ENCODE measurements at places on chromosomes 16 and 17.

- DNase-seq: no peak
Measured at GRCh38 chr17:10616502-10617119, 40.5 kb downstream of the MYH3 start.

GRCh38 chr16:49427771-49428170, 54.2 kb downstream of the C16orf78 start:
- no peak for DNase-seq

GRCh38 chr17:75819116-75819515, 25.1 kb downstream of the UNC13D start:
- DNase-seq: no peak

DNA sequence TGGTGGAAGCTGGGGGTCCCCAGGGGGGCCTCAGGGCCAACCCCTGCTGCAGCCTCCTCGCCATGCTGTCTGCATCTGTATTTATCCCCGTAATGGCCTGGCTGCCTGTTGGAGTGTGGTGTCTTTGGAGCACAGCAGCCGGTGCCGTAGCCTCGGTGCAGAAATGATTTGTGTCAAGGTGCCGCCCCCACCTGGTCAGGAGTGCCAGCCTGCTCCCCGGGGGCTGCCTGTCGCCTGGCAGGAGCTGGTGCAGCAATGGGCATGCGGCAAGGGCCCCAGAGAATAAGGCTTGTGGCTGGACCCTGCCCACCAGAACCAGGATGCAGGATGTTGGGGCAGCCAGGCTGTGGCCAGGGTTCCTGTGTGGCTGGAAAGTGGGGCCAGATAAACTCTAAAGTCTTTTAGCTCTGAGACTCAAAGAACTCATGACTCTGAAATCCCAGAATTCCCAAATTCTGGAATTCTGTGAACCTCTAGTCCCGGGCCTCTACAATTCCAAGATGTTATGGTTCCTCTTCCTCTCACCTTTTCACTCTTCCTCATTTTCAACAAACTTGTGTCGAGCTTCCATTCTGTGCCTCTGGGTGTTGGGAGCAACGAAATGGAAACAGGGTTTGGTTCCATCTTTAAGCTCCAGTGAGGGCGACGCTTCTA, 5.9 kb downstream of the CPNE2 start:
- DNase-seq: no peak

- DNase-seq: no peak
Measured at GRCh38 chr17:81039854-81040758, 5.2 kb downstream of the BAIAP2 start.

GRCh38 chr17:75743625-75744206, 21.3 kb downstream of the GALK1 start:
- no peak for DNase-seq

- DNase-seq: no peak
Measured at GRCh38 chr16:56742030-56742984, 12.4 kb downstream of the NUP93 start.

- no peak for DNase-seq
Measured at GRCh38 chr16:19582050-19582831, 26.7 kb downstream of the VPS35L start.

DNA sequence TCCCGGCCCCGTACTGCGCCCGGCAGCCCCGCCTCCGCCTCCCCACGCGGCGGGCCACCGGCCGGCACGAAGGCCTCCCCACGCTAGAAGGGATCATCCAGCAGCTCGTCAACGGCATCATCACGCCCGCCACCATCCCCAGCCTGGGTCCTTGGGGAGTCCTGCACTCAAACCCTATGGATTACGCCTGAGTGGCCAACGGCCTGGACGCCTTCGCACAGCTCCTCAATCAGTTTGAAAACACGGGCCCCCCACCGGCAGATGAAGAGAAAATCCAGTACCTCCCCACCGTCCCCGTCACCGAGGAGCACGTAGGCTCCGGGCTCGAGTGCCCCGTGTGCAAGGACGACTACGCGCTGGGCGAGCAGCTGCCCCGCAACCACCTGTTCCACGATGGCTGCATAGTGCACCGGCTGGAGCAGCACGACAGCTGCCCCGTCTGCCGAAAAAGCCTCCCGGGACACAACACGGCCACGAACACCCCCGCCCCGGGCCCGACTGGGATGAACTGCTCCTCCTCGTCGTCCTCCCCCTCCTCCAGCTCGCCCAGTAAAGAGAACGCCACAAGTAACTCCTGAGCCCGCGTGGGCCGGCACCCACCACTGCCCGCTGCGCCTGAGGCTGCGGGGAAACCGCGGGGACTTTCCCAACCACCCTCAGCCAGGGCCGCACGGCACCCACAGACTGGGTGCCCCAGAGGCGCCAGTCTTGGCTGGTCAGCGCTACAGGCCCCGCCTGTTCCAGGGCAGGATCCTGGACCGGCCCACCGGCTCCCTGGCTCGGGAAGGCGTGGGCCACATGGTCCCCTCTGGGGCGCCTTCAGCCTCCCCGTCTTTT, 39.0 kb upstream of the AKAP1 start:
- DNase-seq: no peak

DNA sequence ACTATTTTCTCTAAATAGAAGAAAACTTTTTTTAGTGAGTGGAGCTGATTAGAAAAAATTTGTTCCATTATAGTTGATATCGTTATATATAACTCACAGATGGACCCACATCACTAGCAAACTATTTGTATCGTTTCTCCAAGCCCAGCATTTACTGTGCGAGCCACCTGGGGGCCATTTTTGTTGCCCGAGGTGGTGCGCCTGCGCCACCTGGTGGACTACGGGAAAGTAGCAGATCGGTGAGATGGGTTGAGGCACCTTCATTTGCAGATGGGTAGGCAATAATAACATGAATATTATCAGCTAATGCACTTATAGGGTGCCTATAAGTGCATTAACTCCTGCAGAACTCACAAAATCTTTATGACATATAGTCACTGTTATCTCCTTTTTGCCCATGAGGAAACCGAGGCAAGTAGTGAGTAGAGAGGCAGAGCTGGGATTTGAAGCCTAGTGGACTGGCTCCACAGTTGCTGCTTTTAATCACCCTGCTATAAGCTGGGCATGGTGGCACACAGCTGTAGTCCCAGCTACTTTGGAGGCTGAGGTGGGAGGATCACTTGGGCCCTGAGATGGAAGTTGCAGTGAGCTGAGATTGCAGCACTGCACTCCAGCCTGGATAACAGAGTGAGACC, 23.2 kb upstream of the NTN1 start:
- DNase-seq: no peak

GRCh38 chr17:80099291-80100034, 1.9 kb upstream of the GAA start:
- no peak for DNase-seq

DNA sequence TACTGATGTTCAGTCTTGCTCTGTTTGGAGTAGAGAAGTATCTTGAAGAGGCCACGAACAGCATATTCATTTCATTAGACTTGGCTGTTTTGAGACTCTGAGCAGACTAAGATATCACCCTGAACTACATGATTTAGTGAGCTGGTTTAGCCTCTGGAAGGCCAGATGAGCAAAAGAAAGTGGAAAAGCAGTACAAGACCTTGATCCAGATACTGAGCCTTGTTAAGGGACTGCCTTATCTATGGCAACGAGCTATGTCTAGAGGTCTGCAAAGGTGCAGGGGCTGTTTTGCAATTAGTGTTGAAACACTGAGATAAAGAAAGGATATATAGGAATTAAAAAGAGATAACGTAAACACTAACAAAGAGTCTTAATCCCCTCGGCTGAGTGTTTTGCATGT, 231.4 kb downstream of the IRX3 start:
- DNase-seq: no peak

DNA sequence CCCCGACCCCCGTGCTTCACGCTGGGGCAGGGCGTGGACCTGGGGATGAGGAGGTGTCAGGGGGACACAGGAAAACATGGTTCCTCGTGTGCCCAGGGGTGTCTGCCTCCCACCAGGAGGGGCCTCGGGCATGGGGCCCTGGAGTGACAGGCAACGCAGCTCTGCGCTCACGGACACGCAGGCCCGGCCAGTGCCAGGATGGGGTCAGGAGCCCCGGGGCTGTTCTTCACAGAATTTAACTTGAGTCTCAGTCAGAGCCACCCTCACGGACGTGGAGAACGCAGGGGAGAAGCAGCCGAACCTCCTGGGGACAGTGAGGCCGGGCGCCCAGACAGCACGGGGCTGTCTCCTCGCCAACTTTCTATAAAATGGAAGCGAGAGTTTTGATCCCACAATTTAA, 16.7 kb downstream of the UNKL start:
- no peak for DNase-seq

DNA sequence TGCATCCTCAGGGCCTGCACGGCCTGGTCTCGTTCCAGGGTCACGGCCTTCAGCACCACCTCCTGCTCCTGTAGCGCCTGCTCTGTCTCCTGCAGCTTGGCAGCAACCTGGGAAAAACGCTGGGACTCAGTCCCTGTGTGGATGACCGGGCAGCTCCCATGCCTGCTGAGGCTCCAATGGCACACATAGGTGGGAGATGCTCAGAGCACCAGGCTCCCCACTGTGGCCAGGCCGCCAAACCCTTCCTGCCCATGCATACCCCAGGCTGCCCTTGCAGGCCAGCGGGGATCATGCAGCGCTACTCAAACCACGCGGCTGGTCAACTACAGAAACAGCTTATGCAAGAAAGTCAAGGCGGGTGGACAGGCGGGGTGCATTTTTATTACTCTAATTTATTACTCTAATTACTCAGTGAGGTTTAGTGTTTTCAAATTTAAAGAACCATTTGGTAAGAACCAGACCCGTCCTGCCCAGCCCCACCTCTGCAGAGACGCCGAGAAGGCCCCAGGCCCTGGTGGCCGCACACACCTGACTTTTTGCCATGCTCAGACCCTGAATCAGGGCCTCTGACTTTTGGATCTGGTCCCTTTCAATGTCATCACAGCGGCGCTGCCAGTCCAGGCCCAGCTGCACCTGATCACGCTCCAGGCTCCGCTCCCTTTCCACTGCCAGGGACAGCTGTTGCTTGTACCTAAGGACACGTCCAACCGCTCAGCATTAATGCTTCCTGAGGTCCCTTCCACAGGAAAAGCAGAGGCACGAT, 34.0 kb downstream of the CCDC57 start:
- DNase-seq: no peak

DNA sequence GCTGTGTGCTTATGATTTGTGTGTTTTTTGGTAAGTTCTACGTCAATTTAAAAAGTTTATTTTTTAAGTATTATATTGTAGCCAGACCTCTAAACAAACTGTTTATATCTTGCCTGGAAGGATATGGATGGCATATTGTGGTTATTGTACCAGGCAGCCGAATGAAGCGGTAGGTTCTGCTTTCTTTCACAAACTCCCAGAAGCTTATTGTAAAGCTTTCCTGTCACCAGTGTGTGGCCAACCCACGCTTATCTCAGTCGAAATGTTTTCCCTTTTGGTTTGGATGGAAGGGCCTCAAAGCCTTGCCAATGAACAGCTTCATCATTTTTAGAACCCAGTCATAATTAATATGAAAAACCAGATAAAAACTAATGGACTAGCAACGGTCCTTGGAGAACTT, 53.1 kb downstream of the CYB5B start:
- DNase-seq: no peak

GRCh38 chr17:1413281-1413791, 13.3 kb upstream of the YWHAE start:
- DNase-seq: no peak

DNA sequence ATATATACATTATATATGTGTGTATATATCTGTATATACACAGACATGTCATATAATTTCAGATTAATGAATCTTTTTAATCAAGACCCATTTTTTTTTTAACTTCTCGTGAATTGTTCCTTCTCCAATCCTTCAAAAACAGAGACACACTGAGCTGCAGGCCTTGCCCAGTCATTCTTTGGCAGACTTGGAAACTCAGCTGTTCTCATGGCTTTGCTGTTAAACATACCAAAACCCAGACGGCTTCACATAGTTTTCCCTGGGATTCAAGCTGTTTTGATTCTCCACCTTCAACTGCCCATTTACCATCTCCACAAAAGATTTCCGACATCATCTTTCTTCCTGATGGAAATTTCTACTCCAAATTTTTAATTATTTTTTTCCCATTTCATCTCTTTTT, 148.7 kb downstream of the KCNJ2 start:
- DNase-seq: no peak

- no peak for DNase-seq
Measured at GRCh38 chr16:81268509-81268908, 30.0 kb downstream of the BCO1 start.

GRCh38 chr16:55470533-55471371, 8.2 kb upstream of the MMP2 start:
- no peak for DNase-seq

- DNase-seq: no peak
Measured at GRCh38 chr17:10664571-10664970, 7.5 kb upstream of the MYH3 start.

- peak; percentile 66 for DNase-seq
Measured at GRCh38 chr17:75087558-75088453, at the start of gene SLC16A5. Gene SLC16A5 (plus strand): TSS chr17:75087954. CDS start chr17:75093637, 5,683 bp downstream.

DNA sequence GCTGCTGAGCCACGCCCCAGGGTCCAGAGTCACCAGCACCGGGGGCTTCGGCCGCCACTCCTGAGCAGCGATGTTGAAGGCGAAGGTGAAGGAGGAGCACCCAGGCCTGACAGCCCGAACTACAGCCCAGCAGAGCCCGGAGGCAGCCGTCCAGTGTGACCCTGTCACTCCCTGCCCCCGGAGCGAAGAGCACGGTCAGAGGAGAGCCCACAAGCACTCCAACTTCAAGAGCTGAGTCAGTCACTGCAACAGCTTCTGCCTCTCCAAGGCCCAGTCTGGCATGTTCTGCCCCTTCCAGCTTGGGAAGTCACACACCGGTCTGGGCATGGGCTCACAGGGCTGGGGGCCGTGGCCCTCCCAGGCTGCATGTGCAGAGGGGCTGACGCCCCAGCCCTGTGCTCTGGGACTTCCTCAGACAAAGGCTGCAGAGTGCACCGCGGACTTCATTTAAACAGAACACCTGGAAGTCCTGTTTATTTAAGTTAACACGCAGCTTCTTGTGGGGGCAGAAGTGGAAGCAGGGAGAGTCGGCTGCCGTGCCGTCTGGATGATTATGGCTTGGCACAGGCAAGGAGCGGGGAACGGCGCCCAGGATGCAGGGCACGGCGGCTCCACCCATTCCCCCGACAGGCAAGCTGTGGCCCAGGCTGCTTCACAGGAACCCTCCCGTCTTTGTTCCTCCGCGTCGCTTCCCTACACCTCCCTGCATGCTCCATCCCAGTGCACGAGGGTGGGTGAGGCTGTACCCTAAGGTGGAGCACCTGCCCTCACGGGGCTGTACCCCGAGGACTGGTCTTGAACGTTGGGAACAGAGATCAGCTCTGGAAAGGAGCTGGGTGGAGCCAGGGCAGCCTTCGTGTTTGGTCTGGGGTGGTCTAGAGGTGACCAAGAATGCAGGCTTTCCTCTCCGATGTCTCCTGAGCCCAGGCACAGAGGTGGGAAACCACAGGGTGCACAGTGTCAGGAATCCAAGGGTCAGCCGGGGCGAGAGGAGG, 68.9 kb upstream of the METRNL start:
- DNase-seq: no peak

DNA sequence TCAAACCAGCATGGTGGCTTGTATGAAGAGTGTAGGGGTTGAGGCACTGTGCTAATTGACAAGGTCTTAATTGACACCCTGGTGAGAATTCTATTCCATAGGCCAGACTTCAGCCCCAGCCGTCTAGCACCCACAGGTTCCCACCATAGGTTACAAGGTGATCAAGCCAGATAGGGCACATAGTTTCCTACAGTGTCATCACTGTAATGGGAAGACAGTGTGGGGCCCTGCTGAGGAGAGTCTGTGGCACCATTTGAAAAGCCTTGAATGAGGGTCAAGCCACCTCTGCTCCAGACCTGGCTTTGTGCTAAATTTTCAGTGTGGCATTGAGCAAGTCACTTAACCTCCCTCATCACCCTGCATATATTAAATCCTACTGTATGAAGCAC, 36.2 kb downstream of the YPEL2 start:
- DNase-seq: no peak

GRCh38 chr16:57137043-57137442, 44.7 kb downstream of the CPNE2 start:
- DNase-seq: no peak

- no peak for DNase-seq
Measured at GRCh38 chr16:74079232-74079586, 217.4 kb upstream of the PSMD7 start.

Measured in left renal pelvis (tissue), 4 donors.